Smooth muscle cell of trachea (primary cell): ENCODE measurements at places on chromosomes 1 and 21. TPM values are rescaled to one million over a fixed set of nuclear protein-coding genes. Genes with fewer than 3 reads are reported as not detected.

The TPTE gene
- total RNA-seq, result not detected in 2 replicates

The MORC3 gene
- total RNA-seq, result 30.7 and 31.9 TPM in 2 replicates

The CRNN gene
- total RNA-seq, result not detected in 2 replicates

The JAM2 gene
- 1.5 and 2.6 TPM in 2 replicates for total RNA-seq

The PLEKHA6 gene
- 2.3 and 7.4 TPM in 2 replicates for total RNA-seq

The PSMD4 gene
- 205 and 248 TPM in 2 replicates for total RNA-seq

The DPT gene
- 1.8 and 2.3 TPM in 2 replicates for total RNA-seq

The RGL1 gene
- 25.3 and 26.0 TPM in 2 replicates for total RNA-seq

The C1orf210 gene
- total RNA-seq, result not detected in 2 replicates

The CD46 gene
- total RNA-seq, result 116 and 153 TPM in 2 replicates

The UBE2U gene
- not detected in 2 replicates for total RNA-seq

The TFF3 gene
- total RNA-seq, result 0.17 and 0.29 TPM in 2 replicates

The MLLT11 gene
- total RNA-seq, result 2.9 and 3.1 TPM in 2 replicates

The TMEM50B gene
- total RNA-seq, result 25.8 and 37.1 TPM in 2 replicates

The MCL1 gene
- total RNA-seq, result 190 and 202 TPM in 2 replicates

The NDUFS2 gene
- 180 and 202 TPM in 2 replicates for total RNA-seq

The GPR3 gene
- total RNA-seq, result 0.33 TPM in 1 of 2 replicates, not detected in the other

The PSMG1 gene
- total RNA-seq, result 36.2 and 50.0 TPM in 2 replicates

The LCE1D gene
- not detected in 2 replicates for total RNA-seq

The RYR2 gene
- total RNA-seq, result not detected in 2 replicates

The HHIPL2 gene
- total RNA-seq, result 0.58 and 0.83 TPM in 2 replicates

The ARHGEF10L gene
- total RNA-seq, result 17.2 and 35.1 TPM in 2 replicates

The SPRR2G gene
- total RNA-seq, result not detected in 2 replicates

The TENT5C gene
- total RNA-seq, result 2.6 and 6.0 TPM in 2 replicates

The NPPA gene
- total RNA-seq, result not detected in 2 replicates

The CYB561D1 gene
- 6.4 and 6.8 TPM in 2 replicates for total RNA-seq

The ZNF683 gene
- not detected in 2 replicates for total RNA-seq

The SLC25A33 gene
- 3.5 and 4.0 TPM in 2 replicates for total RNA-seq

The DMBX1 gene
- total RNA-seq, result not detected in 2 replicates

The FMN2 gene
- 10.3 and 13.8 TPM in 2 replicates for total RNA-seq

The OVAAL gene
- total RNA-seq, result not detected in 2 replicates

The GBP6 gene
- total RNA-seq, result under 0.01 and 0.15 TPM in 2 replicates

The SYTL1 gene
- 0.15 and 0.17 TPM in 2 replicates for total RNA-seq

The SAMSN1 gene
- 0.15 and 0.17 TPM in 2 replicates for total RNA-seq

The TAS1R3 gene
- total RNA-seq, result 0.15 and 0.50 TPM in 2 replicates

The TP73 gene
- total RNA-seq, result under 0.01 TPM in 1 of 2 replicates, not detected in the other

The LMX1A gene
- total RNA-seq, result not detected in 2 replicates

The FMO3 gene
- total RNA-seq, result 5.1 and 15.6 TPM in 2 replicates

The TRIM67 gene
- total RNA-seq, result under 0.01 TPM in 1 of 2 replicates, not detected in the other

The S100A12 gene
- total RNA-seq, result not detected in 2 replicates

The AGMAT gene
- 0.99 and 1.6 TPM in 2 replicates for total RNA-seq
